ENCODE measurements at places on chromosomes 7 and 10. TPM values are rescaled to one million over a fixed set of nuclear protein-coding genes. Genes with fewer than 3 reads are reported as not detected.

Gene TMEM176B
- not detected for polyA plus RNA-seq

Gene NODAL
- not detected for polyA plus RNA-seq

Gene MYOZ1
- not detected for polyA plus RNA-seq

Gene C7orf57
- polyA plus RNA-seq = not detected

Gene DMBT1
- not detected for polyA plus RNA-seq
